Renal cortical epithelial cell (primary cell): ENCODE measurements at places on chromosomes 6 and 20. TPM values are rescaled to one million over a fixed set of nuclear protein-coding genes. Genes with fewer than 3 reads are reported as not detected.

DNA sequence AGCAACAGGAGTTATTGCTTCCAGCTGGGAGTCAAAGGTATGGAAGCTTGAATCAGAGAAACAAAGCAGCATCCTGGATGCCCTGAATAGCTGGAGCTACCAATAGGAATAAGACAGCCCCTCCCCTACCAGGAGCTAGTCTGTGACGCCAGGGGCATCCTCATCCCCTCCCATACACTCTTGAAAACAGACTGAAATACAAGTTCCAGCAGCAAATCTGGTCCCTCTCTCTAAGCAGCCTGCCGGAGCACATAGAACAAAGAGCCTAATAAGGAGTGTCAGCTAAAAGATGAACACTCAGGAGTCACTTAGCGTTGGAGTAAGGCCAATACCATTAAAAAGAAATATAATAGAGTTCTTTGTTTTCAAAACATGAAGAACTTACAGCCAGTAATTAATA lies 25.6 kb downstream of the FILIP1 start:
- DNase-seq, result no peak

- no peak for DNase-seq
These were observed 484.8 kb upstream of the JAG1 start for GRCh38 chr20:11158589-11158988.

DNA sequence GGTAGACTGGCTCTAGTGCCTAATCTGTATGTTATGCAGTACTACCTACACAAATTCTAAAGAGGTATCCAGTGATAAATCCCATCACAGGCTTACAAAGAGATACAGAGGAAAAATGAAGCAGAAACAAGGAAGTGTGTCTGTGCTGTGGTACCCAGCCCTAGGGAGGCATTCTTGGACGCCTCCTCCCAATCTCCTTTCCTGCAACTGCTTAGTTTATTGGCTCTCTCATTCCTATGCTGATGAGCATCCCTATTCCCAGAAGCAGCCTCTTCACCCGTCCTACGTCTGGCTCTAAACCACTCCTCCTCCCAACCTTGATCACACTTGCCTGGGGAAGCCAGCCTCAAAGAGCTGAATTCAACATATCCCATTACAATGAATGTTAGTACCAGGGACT lies 34.5 kb upstream of the TGM6 start:
- DNase-seq, result no peak

DNA sequence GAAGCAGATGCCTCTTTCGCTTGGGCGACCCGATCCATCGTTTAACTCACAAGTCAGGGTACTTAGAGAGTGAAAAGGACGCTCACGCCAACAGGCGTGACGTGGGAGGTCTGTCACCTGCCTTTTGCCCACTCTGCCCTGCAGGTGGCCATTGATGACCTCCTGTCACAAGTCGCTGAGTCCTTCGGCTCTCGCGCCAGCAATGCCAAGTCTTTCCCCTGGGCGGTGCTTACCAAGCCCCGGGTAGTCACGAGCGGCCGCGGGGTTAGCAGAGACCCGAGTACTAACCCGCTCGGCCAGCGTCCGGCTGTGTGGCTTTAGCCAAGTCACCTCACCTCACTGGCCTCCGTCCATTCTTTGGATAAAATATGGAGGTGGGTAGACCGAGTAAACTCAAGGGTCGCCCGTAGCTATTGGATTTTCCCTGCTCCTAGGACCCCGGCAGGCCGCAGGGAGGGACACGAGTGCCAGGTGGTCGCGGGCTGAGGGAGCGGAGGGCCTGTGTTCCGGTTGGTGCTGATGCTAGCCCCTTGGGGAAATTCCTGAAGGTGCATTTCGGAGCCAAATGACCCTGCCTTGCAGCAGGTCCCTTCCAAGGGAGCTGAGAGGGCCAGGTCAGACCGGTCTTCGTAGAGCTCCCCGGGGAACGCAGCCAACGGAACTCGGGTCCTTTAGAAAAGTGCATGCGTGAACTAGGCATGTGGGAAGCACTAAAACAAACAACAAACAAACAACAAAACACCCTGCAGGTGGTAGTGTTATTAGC lies 668 bp downstream of the PKIB start:
- peak; percentile 57 for DNase-seq

GRCh38 chr6:136181861-136182260 lies 68.2 kb downstream of the MTFR2 start:
- DNase-seq, result no peak

DNA sequence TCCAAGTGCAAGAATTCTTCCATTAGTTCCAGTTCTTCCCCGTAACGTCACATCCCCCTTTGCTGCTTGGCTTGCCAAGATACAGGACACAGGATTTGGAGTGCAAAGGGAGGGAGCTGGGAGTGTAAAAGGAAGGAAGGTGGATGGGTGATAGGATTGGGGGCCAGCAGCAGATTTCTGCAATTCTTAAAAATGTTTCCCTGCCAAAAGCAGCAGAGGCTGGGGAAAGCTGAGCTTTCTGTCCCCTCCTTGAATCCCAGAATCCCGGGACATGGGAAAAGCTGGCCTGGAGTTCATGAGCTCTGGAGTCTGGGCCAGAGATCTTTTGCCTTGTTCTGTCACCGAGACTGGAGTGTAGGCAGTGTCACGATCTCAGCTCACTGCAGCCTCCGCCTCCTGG lies 60.0 kb upstream of the EPB41L1 start:
- DNase-seq, result no peak

The RIPOR3 gene
- total RNA-seq, result 0.35 and 0.65 TPM in 2 replicates
